ENCODE measurements at places on chromosomes 11 and 22.

- peak; percentile 3 for DNase-seq
These were observed 43.5 kb downstream of the GGTLC2 start for GRCh38 chr22:22687638-22688500.

DNA sequence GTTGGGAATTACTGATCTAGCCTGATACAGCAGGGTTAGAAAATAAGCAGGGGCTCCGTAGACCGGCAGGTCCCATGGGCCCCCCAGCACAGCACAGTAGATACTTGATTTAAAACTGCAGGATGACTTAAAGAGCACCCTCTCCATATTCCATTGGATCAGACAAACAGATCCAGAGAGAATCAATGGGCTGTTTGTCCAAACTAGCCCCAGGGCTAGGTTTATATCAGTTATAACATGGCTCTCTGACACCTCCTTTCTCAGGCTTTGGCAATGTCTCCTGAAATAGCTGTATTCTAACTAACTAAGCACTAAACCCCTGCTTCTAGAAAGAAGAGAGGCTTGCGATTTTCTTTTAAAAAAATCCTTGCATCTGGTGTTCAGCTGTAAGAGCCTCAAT is 100.4 kb upstream of the GALNT18 start:
- DNase-seq, result no peak

DNA sequence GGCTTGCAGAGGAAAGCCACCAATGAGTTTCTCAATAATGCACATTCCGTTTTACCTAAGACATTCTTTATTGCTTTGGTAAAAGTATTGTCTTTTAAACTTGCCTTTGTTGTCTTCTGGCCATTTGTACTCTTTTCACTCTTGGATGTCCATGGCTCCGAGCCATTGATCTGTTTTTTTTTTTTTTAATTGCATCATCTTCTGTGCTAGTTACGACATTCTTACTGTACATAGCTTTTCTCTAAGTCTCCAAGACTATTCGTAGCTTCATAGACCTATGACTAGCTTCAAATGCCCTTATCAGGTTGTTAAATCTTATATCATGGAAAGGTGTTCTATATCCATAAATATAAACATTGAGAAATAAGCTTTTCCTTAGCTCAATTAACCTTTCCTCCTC is 1522.6 kb downstream of the FAM181B start:
- no peak for DNase-seq

DNA sequence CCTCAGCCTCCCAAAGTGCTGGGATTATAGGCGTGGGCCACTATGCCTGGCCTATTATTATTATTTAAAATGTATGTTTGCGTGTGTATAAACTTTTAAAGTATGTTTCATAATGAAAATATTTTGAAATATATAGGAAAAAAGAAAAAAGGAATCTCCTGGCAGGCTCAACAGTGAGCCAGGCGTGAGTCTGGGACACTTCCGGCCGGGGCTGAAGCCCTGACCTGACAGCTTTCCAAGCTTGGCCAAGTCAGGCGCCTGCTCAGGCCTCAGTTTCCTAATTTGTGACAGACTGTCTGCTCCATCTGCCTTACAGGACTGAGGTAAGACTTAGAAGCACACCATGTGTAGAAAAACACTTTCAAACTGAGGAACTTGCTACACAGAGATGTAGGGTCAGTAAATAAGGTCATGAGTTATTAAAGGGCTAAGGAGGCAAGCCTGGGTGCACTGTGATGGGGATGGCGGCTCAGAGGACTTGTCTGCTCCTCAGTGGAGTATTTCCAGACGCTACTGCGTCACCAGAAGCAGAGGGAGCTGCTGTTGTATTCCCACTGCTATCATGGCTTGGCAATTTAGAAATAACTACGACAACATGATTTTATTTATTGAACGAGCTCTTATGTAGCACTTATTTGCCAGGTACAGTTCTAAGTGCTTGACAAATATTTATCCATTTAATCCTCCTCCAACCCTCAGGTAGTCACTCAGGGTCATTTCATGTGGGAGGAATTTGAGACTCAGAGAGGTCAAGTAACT is 100.1 kb downstream of the PRR5L start:
- DNase-seq, result no peak

Data from AG09309 (cell line).